Panc1 (cell line): ENCODE measurements at places on chromosomes 16 and 17.

- no peaks in the 10 kb centered on the region for H3K36me3 ChIP-seq
- H3K27ac ChIP-seq = no peak overlapping the region
These were observed 12.0 kb downstream of the C17orf113 start for GRCh38 chr17:42038221-42038973.

DNA sequence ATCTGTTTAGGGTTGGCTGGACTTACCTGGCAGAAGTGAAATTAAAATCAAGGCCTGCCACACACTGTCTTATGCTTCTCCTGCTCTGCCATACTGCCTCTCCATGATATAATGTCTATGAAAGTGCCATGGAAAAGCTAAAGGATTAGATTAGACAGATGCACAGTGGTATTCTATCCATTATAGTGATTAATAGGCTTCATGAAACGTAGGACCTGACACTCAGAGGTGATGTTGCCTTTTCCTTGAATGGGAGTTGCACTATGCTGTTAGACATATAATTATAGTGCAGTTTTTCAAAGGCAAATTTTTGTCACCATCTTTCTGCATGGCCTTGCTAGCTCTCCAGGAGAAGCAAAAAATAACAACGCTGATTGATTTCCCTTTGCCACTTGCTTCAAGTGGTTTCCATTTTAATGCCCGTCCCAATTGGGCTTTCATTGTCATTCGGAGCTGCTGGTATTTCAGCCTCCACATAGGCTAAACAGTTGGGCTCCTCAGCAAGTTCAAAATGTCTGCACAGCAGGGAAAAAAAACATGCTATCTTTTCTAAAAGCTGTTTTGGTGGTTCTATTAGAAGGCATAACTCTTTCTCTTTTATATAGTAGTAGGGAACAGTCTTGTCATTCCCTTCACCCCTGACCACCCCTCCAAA, 502.8 kb upstream of the GOT2 start:
- no peaks in the 10 kb centered on the region for H3K4me1 ChIP-seq
- H3K27me3 ChIP-seq = no peaks in the 10 kb centered on the region
- H3K4me3 ChIP-seq = no peak overlapping the region
- no peak overlapping the region for H3K27ac ChIP-seq

GRCh38 chr16:31453255-31454204, 5.8 kb upstream of the ARMC5 start:
- H3K36me3 ChIP-seq = no peaks in the 10 kb centered on the region
- peaks cover 51% of the 10 kb centered on the region for H3K4me1 ChIP-seq
- H3K27me3 ChIP-seq = no peaks in the 10 kb centered on the region
- no peak overlapping the region for H3K4me3 ChIP-seq

DNA sequence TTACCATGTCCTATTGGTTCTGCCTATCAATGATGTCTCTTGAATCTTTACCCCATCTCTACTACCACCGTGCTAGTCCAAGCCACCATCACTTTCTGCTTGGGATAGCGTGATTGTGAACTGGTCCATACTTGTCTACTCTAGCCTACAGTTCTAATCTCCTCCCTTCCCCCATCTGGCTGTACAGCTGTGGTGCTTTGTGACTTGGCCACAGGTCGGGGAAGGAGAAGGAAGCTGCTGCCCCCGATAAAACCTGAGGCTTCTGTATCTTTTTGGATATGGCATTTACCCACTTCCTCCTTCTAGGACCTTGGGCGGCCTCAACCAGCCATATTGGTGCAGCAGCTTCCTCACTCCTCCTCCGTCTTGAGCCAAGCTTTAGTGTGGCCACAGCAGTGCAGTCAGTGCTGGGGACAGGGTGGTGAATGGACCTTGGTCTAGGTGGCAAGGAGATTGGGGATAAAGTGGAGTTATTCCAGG, 314 bp upstream of the ITGA2B start:
- H3K4me3 ChIP-seq = no peak overlapping the region
- peaks cover 2% of the 10 kb centered on the region; the same call in 1 of the 2 replicates for H3K4me1 ChIP-seq
- H3K27me3 ChIP-seq = no peaks in the 10 kb centered on the region
- no peaks in the 10 kb centered on the region for H3K36me3 ChIP-seq
- no peak for DNase-seq
- H3K27ac ChIP-seq = no peak overlapping the region
